ENCODE measurements at places on chromosomes 7 and 10. TPM values are rescaled to one million over a fixed set of nuclear protein-coding genes. Genes with fewer than 3 reads are reported as not detected.

RBP3 gene
- not detected for total RNA-seq

FAM237B gene
- not detected for total RNA-seq

LRIT2 gene
- not detected for total RNA-seq

C10orf62 gene
- not detected for total RNA-seq

VIPR2 gene
- total RNA-seq = not detected

SPDYE1 gene
- not detected for total RNA-seq

CCNJ gene
- total RNA-seq = 7.8 TPM

ACSL5 gene
- total RNA-seq = 0.15 TPM

AASS gene
- total RNA-seq = 6.7 TPM

PLXNA4 gene
- 13.0 TPM for total RNA-seq

RNLS gene
- total RNA-seq = 5.1 TPM

SCRN1 gene
- 129 TPM for total RNA-seq

KLLN gene
- 0.72 TPM for total RNA-seq

TMEM225B gene
- 1.8 TPM for total RNA-seq

MSMB gene
- not detected for total RNA-seq

GRCh38 chr10:94890264-94891022 lies 48.0 kb upstream of the CYP2C9 start:
- DNase-seq = no peak

GRCh38 chr7:9981742-9982349 lies 991.8 kb upstream of the PHF14 start:
- no peak for DNase-seq

DNA sequence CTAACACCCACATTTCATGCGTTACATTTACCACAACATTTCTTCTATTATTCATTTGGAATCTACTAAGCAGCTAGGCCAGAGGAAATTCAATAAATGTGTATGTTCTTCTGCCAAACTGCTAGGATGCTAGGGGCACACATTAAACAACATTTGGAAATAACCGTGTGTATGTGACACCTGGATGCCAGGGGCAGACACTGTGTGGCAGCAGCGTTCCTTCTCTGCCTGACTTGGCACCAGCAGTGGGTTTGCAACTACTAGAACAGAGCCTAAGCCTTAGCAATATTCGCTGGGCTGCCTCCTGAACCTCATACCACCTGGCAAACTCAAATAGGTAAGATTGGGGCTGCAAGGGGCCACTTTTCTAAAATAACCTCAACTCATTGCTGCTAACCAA lies 182.1 kb downstream of the CHCHD3 start:
- DNase-seq = no peak

GRCh38 chr7:24349339-24349738 lies 65.3 kb downstream of the NPY start:
- no peak for DNase-seq

GRCh38 chr10:7853226-7853842 lies 35.0 kb downstream of the TAF3 start:
- DNase-seq = no peak

- no peak for DNase-seq
These were observed at the start of gene CRPPA for GRCh38 chr7:16421333-16422102. Gene CRPPA (minus strand): TSS chr7:16421538. CDS start chr7:16421322, 216 bp downstream.

- DNase-seq = no peak
These were observed 15.6 kb downstream of the MDH2 start for GRCh38 chr7:76063525-76063924.

DNA sequence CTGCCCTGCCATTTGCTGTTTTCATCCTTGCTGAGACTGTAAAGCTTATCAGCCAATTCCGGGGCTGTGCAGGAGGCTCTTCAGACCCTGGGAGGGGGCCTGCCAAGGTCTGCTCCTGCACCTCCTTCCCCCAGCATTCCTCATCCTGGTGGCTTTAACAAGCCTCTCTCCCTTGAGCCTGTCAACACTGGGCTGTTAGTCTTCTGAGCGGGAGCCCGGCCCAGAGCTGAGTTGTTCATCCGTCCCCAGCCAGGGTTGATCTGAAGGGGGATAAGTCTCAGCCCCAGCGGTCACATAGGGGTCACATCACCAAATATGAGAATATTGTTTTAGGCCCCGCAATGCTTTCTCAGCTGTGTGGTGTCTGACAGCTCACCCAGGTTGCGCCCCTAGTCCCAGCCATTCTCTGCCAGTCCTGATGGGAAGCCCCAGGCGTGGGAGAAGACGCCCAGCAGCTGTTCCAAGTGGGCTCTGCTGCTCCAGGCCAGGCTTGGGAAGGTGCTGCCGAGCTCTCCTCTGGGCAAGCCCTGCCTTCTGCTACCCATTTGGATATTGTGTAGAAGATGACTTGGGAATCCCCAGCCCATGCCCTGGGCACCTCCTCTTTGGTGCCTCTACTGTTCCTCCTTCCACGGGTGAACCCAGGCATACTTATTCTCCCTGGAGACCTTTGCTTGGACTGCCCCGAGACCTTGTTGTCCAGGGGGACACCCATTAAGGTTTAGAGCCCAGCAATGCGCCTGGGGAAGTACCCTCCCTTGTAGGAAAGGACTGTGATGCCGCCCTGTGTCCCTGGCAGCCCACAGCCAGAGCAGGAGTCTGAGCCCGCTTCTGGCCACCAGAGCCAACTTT lies 23.5 kb upstream of the TRIM8 start:
- peak; percentile 72 for DNase-seq

- no peak for DNase-seq
These were observed 103.3 kb upstream of the CHST15 start for GRCh38 chr10:124196659-124197058.

GRCh38 chr10:93762979-93763391 lies 5.2 kb downstream of the LGI1 start:
- no peak for DNase-seq

DNA sequence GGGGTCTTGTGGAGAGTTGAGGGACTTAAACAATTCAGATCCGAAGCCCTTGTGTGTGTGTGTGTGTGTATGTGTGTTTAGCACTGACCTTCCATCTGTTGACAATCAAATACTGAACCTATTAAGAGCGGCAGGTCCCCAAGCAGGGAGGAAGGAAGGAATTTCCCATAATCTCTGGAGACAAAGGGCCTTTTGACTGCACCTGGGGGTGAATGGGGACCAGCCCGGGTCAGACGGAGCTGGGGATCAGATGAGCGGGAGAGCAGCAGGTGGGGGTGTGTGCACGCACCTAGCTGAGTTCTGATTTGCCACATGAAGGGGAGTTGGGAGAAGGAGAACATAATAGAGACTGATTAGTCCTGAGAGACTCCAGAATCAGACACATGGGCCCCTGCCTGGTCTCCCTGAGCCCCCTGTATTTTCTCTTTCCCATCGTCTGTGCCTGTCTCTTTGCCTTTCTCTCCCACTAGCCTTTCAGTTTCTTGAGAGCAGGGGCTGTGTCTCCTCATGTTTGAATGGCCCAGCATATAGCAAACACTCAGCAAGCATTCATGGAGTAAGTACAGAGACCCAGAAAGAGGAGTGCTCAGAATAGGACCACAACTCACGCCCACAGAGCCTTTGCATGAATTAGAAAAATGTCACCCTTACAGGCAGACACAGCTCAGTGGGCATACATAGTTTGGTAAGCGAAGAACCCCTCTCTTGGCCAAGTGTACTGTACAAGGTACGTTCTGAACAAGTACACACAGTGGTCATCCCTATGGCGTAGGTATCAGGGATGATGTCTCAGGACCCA lies 288.3 kb upstream of the HABP2 start:
- DNase-seq = no peak

DNA sequence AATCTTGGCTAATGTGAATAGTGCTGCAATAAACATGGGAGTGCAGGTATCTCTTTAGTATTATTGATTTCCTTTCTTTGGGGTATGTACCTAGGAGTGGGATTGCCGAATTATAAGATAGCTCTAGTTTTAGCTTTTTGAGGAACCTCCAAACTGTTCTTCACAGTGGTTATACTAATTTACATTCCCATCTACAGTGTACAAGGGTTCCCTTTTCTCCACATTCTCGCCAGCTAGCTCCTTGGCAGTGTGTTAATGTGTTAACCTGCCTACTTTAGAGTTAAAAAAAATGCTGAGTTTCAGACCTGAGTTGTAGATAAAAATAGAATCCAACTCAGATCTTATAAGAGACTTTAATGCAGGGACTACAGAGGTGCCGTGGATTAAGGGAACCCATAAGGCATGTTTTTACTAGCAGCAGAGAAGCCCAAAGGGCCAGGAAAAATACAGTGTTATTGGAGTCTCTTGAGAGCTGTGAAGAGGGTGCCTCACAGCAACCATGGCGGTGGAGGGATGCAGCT lies 35.4 kb downstream of the CDK13 start:
- no peak for DNase-seq

GRCh38 chr10:101587725-101588653 lies at the start of the genes DPCD and POLL:
Gene DPCD (plus strand): TSS chr10:101588321. CDS start chr10:101588337, 16 bp downstream.
Gene POLL (minus strand): TSS chr10:101588257. CDS start chr10:101587360, 897 bp downstream.
- DNase-seq = no peak

DNA sequence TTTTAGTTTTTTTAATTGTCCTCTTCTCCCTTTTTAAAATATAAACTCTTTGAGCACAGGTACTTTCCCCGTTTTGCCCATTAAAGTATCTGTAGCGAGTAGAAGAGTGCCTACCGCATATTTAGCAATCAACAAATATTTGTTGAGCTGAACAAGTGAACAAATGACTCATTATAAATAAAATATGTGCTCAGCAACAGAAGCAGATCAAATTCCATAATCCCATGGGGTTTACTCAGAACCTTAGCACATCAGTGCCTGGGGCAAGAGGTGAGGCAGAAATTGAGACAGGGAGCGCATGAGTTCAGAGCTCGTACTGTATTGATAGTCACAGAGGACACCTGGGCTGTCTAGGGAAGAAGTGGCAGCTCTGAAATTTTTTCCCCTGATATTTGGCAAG lies 161.0 kb downstream of the SEM1 start:
- DNase-seq = no peak

- no peak for DNase-seq
These were observed 65.6 kb upstream of the PDLIM1 start for GRCh38 chr10:95356190-95356955.

GRCh38 chr7:96253441-96253840 lies 68.5 kb downstream of the SLC25A13 start:
- no peak for DNase-seq

- DNase-seq = no peak
These were observed 103.0 kb downstream of the JCAD start for GRCh38 chr10:29956335-29956924.

DNA sequence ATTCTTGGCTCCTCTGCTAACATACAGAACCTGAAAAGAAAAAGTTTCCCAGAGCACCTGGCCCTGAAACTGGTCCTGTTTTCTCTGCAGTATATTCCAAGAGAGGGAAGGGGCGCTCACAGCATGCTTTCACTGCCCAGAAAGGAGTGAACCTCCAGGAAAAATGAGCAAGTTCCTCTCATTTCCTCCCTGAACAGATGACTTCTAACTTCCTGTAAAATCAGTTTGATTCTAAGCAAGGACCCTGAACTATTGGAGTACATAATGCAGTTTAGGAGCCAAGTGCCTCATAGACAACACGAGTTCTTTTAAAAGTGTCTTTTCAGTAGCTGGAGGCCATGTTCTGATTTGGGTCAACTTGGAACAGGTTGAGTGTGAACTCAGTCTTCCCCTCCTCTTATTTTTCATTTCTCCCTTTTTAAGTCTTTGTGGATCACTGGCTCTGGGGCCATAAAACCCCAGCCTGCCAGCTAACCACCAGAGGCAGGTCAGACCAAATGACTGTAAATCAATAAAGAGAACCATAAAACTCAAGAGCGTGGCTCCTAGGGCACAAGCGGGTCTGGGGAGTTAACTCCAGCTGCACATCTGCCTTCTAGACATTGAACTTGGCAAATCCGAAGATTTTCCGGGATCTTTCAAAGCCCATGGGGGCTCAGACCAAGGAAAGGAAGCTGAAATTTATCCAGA lies 5.9 kb upstream of the LRRC18 start:
- no peak for DNase-seq

GRCh38 chr10:6068422-6068821 lies 6.3 kb upstream of the IL2RA start:
- no peak for DNase-seq

DNA sequence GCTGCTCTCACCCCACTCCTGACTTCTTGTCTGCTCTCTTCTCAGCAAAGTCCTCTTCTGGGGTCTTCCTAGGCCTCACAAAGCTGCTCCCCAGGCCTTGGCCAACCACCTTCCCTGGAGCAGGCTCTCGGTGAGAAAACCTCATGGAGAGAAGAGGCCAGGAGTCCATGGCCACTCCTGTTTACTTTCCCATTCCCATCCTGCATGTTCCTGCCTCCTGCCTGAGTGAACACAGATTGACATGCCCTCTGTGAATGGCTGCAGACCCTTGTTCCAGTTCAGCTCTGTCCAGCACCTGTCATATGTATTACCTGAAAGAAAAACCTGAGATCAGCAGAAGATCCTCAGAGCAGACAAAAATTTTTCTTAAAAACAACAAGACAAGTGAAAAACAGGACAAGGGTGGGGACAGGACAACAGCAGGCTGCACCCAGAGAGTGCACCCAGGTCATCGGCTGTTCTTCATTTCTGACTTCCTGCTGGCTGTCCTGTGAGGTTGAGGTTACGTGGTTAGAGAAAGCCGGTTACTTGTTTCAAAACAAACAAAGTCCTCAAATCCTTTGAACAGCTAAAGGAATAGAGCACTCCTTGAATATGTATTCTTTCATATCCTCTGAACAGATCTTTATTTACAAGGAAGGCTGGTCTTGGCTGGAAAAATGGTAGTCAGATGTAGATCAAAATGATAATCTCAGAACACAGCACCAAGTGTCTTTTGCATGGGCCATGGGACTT lies 34.0 kb upstream of the DLD start:
- DNase-seq = no peak

DNA sequence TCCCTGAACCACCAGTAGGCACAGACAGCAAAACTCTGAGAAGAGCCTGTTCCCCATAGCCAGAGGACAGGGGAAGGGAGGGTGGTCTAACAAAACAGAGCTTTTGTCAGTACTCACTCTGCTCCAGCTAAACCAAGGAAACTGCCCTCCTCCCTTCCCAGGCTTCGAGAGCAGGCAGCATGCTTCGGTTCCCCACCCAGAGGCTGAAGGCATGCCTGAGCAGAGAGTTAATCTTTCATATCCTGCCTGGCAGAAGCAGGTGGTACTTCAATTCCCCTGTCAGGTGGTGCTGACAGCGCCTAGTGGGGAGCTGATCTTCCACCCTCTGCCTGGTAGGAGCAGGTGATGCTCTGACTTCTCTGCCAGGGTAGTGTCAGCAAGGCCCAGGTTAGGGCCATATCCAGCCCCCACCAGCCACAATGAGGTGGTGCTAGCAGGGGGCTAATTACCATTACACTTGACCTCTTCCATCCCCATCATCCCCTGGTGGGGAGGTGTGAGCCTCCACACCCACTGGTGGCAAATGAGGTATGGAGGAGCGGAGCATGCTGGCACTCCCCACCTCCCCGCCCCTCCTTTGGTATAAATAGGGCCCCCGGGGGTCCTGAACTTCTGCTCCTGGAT lies 35.1 kb downstream of the SDK1 start:
- DNase-seq = no peak

GRCh38 chr10:65346466-65346865 lies 1579.4 kb upstream of the LRRTM3 start:
- no peak for DNase-seq

Data from chondrocyte (in vitro differentiated cells).